ENCODE measurements at places on chromosomes 7 and 10.

GRCh38 chr10:62939698-62940097 is 123.5 kb upstream of the EGR2 start:
- no peak for DNase-seq

- DNase-seq: no peak
These were observed 240.2 kb downstream of the ADAM12 start for GRCh38 chr10:126147866-126148587.

- DNase-seq: no peak
These were observed 5.3 kb downstream of the BPGM start for GRCh38 chr7:134651991-134652390.

- DNase-seq: no peak
These were observed 43.8 kb downstream of the INSIG1 start for GRCh38 chr7:155341463-155341983.

DNA sequence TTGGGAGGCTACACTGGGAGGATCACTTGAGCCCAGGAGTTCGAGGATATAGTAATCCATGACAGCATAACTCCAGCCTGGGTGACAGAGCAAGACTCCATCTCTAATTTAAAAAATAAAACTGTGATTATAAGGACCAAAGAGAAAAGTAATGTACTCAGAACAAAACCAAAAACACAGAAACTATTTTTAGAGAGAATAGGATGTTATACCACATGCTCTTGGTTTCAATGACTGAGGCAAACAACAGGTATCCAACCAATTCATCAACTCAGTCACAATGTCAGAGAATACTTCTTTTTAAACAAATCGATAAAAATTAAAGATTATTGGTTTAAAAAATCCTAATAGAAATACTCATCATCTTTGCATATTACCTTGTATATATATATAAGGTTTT is 186.7 kb downstream of the TPK1 start:
- DNase-seq: no peak

DNA sequence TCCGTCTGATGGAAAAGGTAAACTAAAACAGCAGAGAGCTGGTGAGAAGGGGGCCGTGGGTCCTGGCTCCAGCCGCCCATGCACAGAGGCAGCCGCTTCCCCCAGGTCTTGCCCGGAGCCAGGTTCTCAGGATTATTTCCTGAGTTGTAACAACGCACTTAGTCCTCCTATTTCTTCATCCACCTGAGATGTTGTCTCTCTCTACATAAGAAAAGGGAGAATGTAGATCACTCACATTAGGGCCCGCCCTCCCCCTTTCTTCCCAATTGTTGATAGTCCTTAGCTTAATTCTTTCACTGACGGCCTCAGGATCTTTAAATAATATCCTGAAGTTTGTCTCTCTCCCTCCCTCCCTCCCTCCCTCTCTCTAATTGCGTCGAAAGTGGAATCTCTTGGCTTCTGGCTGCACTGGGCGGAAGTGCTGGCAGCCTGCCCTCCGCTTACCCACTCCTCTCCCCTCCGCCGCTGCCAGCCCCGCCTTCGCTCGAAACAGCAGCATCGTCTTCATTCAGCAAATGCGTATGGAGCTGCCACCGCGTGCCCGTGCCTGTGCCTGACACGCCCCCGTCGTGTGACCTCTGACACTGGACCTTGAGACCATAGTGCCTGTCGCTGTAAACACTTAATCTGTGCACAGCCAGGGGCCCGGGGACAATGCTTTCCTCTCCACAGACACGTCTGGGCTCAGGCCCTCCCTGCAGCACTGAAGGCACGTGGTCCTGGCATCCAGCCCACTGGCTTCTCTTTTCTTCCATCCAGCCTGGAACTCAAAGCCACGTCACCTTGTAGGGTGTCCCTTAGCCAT is 174.5 kb upstream of the PPP2R2D start:
- no peak for DNase-seq

- DNase-seq: no peak
These were observed 10.4 kb downstream of the VCL start for GRCh38 chr10:74008212-74008731.

- no peak for DNase-seq
These were observed 141.6 kb downstream of the DGKB start for GRCh38 chr7:14760730-14761478.

DNA sequence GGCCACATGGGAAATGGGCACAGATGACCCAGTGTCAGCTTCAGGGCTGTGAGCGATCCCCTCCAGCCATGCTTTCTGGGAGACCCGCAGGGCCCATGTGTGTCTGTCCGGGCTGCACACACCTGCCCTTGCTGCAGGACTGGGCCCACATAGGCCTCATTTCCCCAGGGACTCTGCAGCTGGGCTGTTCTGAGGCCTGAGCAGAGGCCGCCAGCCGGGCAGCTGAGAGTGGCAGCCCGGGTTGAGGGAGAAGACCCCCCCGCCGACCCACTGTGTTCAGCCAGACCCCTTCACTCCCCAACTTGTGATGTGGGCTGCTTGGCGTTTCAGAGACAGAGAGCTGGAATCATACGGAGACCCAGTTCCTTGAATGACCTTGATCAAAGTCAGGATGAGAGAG is 50.1 kb upstream of the DPYSL4 start:
- no peak for DNase-seq

GRCh38 chr7:38736138-38736537 is 105.0 kb upstream of the AMPH start:
- no peak for DNase-seq

DNA sequence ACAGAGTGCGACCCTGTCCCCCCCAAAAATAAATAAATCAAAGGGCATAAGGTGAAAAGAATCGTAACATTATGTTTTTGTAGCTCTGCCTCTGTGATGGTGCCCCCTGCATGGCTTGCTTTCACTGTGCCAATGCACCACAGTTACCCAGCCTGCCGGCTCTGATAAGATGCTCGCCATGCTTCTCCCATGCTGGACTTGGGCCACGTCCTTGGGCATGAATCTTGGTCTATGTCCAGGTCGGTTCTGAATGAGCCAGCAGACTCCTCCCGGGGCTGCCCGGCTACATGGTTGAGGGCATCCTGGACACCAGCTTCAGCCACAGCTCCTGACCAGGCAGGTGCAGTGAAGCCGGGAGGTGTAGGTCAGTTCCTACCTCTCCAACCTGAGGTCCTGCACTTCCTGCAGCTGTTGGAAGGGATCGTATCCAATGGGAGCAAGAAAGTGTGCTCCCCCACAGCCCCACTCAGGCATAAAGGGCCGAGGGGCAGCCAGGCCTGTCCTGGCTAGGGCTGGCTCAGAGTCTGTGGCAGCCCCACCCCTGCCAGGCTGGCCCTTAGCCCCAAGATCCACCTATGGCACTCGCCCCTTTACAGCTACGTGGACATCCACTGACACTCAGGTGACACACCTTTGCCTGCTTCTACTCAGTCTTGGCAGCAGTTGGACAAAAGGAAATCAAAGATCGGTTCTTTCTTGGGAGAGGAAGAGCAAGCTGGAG is 34.1 kb downstream of the CHST3 start:
- DNase-seq: no peak

DNA sequence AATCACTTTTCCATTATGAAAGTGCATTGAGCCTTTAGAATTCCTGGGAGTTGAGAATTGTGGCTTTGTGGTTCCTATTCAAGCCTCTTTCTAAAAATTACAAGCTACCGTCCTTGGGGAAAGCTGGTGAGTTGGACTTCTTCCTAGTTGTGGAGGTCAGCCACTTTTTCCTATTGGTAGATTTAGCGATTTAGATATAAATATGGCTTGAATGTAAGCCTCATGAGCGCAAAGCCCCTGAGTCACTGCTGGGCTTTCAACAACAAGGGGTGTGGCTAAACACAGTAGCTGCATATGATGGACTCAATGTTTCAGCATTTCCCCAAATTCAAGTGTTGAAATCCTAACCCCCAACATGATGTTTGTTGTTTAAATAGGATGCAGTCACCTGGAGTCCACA is 150.0 kb upstream of the IGFBP3 start:
- DNase-seq: no peak

GRCh38 chr10:97434557-97434956 is 8.6 kb downstream of the PGAM1 start:
- no peak for DNase-seq

- DNase-seq: no peak
These were observed 461.0 kb downstream of the SUGCT start for GRCh38 chr7:40595832-40596231.

GRCh38 chr7:34750636-34751035 is 92.6 kb downstream of the NPSR1 start:
- no peak for DNase-seq

DNA sequence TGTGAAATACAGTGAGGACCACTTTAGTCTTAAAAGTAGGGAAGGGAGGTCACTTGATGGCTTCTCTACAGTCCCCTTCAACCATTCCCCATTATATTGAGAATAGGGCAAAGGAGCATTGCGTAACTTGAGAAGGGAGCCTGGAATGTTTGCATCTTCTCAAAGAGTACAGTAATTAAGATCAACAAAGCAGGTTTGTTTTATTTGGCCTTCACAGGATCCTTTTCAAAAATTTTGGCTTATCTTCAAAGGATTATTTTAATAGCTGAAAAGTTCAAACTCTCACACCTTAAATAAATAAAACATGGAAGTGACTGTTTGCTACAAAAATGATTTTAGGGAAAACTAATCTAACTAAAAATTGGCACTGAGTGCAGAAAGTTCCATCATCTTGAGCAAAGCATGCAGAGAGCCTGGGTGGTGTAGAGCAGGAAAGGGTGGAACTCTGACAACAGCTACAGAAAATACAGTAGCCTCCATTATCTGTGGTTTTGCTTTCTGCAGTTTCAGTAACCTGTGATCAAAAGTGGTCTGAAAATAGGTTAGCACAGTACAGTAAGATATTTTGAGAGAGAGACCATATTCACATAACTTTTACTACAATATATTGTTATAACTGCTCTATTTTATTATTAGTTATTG is 214.0 kb downstream of the MDFIC start:
- DNase-seq: peak; percentile 23

GRCh38 chr7:143372070-143372469 is 9.1 kb upstream of the ZYX start:
- DNase-seq: peak; percentile 40

- DNase-seq: no peak
These were observed 122.2 kb upstream of the PRSS58 start for GRCh38 chr7:142380069-142380468.

DNA sequence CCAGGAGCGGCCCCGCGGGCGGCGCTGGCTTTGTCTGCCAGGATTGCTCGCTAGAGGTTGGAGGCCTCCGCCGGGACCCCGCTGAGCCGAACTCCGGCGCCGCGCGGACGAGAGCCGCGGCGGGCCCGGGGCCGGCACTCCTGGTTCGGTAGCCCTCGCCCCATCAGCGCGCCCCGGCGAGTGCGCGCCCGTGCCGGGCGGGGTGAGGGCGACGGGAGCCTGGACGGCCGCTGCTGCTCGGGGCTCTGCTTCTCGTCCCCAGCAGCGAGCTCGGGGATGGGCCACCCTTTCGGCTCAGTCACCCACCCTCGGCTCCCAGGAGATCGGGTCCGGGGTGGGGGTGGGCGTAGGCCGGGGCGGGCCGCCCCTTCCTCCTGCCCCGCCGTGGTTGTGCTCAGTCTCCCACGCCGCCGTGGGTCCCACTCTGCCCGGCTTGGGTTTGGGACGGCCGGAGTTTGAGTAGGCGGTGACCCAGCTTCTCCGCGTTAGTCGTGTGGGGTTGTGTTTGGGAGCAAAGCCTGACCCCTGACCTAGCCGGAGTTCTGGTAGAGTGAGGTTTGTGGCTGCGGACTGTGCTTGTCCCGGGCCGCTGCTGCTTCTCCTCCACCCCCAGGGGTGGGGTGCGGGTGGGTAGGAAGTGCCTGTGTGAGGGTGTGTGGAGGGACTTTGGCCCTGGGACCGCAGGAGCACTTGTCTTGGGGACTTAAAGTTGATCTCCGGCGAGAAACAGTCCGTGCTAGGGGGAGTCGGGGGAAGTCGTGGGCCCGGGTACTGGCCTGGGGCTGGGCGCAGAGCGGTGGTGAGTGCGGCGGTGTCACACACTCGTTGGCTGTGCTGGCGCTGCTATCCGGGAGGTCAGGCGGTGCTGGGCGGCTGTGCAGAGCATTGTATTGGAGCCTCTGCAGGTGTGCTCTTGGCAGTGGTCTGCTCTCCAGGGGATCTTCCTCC is 677 bp downstream of the TSPAN14 start:
- no peak for DNase-seq

DNA sequence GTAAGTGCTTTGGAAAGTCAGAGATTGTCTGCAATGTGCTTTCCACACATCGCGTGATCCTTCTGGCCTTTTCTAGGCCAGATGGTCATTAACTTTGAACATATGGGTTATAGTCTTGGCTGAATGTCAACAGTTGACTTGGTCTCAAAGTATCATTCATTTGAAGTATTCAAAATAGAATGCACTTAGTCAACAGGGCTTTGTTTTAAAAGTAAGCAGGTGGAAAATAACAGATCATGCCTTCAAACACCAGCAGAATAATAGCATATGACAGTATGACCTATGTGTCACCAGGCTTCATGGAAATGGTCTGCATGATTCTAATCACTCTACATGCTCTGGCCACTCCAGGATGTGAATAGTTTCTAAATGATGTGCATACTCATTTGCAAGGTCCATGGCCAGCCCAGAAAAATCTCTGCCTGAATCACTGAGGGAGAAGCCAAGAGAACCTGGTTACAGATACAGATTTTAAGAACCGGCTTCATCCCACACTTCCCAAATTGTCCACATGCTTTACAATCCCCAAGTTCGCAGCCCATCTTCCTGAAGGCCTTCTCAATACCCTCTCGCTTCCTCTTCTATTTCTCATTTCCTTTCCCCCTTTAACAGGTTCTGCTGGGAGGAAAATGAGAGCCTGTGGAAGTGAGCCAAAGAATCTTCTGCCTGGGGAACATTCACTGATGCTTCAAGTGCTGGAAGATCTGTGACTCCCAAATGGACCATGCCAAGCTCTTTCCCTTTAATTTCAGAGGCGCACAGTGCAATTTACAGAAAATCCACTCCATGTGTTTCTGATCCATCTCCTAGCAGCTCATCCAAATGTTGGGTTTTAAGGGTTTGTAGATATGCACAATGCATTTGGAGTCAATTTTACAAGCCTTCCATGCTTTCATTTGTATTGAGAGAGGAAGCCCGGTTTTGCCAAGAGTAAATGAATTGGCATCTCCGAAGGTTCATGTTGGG is 122.8 kb upstream of the GDF10 start:
- DNase-seq: no peak

GRCh38 chr10:86046845-86047460 is 319.6 kb downstream of the GRID1 start:
- DNase-seq: no peak

DNA sequence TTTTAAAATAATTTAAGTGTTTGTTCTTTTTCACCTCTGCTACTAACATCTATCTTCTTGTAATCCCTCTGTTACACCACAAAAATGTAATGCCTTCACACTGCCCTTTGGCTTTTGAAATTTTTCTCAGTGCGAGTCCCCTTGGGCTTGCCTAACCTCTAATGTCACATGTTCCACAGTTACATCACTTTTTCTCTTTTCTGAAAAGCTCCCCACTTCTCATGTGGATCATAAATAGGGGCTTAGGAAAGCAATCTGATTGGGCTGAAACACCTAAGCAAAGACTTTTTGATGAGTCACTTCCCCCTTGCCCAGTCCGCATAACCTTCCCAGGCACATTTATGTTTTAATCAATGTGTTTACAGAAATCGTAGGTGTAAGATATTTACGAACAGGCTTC is 288.2 kb downstream of the IPMK start:
- no peak for DNase-seq

- DNase-seq: no peak
These were observed 8.4 kb downstream of the SORBS1 start for GRCh38 chr10:95552679-95553342.

GRCh38 chr10:5078547-5079180 is 15.6 kb upstream of the AKR1C3 start:
- no peak for DNase-seq

GRCh38 chr10:75083972-75084833 is 27.3 kb upstream of the SAMD8 start:
- no peak for DNase-seq

All from central memory CD4-positive, alpha-beta T cell (primary cell).